ENCODE measurements at places on chromosomes 12 and 14.

DNA sequence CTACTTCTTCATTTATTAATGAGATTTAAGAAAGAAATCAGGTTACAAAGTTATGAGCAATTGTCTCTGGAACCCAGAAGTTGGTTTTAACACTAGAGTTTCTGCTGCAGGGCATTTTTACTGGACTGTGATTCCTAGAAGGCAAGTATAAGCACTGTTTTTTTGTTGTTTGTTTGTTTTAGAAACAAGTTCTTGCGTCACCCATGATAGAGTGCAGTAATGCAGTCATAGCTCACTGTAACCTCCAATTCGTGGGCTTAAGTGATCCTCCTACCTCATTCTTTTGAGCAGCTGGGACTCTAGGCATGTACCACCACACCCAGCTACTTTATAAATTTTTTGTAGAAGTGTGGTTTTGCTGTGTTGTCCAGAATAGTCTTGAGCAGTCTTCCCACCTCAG, 25.6 kb downstream of the RAP1B start:
- no peak for DNase-seq

GRCh38 chr12:2652401-2653081, 142.2 kb upstream of the FKBP4 start:
- no peak for DNase-seq

DNA sequence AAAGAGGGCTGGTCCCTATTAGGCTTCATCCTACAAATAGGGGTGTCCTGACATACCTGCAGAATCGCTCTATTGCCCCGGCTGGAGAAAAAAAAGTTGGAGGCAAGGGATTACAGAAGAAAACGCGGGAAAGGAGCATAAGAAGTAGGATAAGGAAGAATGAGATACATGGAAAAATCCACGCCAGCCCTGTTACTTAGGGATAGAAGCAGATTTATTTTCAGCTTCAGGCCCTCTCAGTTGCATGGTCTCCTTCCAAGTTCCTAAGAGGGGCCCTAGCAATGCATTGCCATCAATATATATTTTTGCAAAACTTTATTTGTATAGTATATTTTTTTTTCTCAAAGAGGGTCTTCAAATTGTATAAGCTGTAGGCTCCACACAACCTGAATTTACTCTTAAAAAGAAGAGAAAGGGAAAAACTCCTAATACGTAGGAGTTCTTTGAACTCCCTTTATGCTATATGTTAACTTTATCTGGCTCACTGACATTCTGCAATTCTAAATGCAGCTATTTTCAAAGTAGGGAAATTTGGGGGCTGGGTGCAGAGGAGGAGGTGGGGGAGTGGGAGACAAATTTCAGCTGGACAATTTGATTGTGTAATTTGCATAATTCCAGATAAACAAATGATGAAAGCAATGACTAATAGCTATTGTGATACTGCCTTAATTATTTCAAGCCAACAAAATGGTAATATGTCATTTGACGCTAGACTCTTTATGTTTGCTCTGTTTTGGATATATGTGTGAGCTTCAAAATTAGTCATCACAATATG, 137.7 kb upstream of the TRHDE start:
- no peak for DNase-seq

DNA sequence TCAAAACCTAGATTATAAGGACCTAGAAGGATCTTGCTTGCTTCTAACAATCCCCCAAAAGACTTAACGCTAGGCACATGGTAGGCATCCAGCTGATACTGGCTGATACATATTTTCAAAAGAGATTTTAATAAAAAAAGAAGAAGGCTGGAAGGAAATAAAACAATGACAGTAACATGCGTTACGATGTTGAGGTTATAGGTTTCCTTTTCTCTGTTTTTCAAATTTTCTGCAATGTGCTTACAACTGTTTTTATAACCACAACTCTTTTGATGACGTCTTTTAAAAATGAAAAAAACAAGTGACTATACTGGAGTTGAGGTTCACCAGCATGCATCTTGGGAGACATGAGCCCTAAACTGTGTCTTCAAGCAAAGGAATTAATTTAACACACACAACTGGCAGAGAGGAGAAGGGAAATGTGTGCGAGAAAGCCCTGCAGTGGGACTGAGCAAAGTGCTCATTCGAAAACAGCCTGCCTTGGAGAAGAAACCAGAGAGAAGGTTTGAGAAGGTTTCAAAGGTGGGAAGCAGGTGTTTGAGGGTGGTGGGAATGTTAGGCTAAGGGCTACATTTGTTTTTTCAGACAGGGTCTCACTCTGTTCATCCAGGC, 80.4 kb downstream of the DUSP16 start:
- DNase-seq = no peak

GRCh38 chr12:48817873-48818830, at the start of gene CACNB3:
CACNB3 (plus strand) TSS chr12:48818496; CDS start chr12:48818930, 434 bp downstream.
- no peak for DNase-seq

GRCh38 chr14:90491221-90491885, 94.5 kb downstream of the CALM1 start:
- no peak for DNase-seq

DNA sequence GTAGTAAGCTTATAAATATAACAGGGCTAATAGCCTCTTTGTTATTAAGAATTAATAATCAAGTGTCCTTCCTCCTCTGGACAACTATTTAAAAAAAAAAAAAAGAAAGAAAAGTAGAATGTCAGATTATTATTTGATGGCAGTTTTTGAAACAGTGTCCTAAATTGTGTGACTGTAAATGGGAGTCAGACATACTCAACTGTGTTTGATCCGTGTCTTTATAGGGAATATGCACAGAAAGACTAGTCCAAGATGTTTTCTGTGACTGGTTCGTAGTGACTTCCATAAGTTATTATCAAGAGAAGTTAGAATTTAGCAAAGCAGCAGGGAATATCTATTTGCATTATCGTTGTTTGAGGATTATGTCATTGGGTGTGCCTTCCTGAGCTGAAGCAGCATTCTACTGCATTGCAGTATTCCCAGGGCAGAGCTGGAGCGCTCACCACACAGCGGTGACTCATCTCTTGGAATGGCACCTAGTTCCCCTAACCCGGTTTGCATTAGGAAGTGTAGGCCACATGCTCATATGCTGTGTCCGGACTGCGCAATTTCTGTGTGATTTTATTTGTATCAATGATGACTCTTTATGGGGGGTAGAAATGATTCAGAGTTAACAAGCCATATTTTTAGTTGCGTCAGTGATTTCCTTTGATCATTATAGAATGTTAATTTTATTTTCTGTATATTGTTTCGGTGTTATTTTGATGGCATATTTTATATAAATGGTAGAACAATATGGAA, 7.9 kb downstream of the DYNC1H1 start:
- DNase-seq = no peak

- DNase-seq = no peak
These were observed 6.3 kb downstream of the GPHN start for GRCh38 chr14:66514213-66514612.

DNA sequence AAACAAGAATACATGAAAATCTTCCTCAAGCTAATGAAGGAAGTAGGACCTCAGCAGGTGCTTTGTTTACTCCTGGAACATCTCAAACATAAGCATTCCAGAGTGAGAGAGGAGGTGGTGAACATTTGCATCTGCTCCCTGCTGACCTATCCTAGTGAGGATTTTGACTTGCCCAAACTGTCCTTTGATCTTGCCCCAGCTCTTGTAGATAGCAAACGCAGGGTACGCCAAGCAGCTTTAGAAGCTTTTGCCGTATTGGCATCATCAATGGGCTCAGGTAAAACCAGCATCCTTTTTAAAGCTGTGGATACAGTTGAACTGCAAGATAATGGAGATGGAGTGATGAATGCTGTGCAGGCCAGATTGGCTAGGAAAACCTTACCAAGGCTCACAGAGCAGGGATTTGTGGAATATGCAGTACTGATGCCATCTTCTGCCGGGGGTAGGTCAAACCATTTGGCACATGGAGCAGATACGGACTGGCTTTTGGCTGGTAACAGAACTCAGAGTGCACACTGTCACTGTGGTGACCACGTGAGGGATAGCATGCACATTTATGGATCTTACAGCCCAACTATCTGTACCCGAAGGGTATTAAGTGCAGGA, 1.9 kb downstream of the TOGARAM1 start:
- DNase-seq = no peak

- no peak for DNase-seq
These were observed 1202.3 kb downstream of the GALC start for GRCh38 chr14:86790408-86791364.

- no peak for DNase-seq
These were observed 7.6 kb downstream of the CEP170B start for GRCh38 chr14:104872469-104873341.

DNA sequence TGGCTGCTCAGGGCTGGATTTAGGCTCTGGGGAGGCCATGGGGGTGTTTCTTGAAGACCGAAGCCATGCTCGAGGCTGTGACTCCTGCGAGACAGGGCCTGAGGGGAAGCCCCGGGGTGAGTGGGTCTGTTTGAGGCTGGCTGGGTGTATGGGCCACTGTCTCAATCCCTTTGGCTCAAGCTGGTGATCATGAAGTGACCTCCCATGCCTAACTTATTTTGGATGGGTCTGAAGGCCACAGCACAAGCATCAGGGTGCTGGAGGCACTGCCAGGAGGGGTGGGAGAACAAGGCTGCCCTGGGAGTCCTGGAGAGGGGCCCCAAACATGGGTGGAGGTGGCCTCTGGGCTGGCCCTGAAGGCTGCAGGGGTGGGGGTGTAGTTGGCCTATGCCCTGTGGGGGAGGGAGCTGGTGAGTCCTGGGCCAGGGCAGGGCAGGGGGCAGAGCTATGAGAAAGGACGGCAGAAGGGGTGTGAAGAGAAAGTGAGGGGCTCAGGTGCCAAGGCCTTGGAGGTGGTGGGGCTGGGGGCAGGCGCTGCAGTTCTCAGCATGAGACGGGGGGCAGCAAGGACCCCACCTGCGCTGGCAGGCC, 100.9 kb downstream of the KIF26A start:
- DNase-seq = no peak

- no peak for DNase-seq
These were observed 942 bp downstream of the SYT1 start for GRCh38 chr12:78865516-78865915.

Measured in NCI-H1436 treated with DMSO at 0.1 percent for 48 hours (cell line).